ENCODE measurements at places on chromosomes 3 and 15.

DNA sequence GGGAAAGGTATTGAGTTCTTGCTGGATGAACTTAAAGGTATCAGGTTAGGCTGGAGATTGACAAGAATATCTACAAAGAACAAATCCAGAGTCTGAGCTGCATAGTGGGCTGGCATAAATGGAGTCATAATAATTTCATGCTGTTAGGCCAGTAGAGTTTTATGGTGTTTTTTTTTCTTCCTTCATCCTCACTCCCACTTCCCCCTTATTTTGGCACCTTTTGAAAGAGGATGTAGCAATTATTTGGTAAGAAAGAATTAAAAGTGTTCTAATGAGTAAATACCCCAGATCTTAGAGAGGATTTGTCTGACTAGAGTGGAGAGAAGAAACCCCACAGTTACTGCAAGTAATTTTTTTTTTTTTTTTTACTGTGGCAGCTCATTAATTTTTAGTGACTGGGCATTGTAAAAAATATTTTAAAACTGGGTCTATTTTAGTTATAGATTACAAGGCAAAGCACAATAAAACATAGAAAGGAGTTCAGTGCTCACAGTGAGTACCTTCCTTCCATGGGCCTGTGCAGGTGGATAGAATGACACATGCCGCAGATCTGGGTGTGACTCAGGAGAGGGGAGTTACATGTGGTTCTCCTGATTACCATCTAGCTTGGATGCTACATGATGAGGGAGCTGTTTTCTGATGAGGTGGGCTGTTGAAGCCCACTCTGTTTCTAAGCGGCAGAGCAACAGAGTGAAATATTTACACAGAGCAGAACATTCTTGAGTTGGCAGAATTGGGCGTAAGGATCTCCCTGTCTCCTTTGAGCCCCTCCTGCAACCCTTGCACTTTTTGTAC lies 5.3 kb downstream of the EDEM1 start:
- no peak for DNase-seq

DNA sequence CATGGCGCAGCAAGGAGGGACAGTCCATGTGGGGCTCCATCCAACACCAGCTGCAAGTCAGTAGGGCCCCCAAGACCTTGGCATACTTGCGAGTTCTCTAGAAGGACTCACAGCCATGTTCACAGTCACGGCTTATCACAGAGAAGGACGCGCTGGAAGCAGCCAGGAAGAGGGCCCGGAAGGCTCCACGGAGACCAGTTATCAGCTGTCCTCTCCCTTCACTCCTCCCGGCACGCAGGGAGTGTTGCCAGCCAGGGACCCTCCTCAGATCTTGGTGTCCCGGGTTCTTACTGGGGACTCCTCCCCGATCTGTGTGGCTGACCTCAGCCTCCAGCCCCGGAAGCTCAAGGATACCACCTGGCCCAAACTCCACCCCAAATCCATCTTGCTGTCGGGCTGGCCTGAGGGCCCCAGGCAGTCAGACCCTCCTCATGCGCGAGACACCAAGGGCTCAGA lies 68.0 kb downstream of the SLTM start:
- DNase-seq: no peak

- DNase-seq: no peak
These were observed 10.0 kb downstream of the LRTM1 start for GRCh38 chr3:54917862-54918261.

DNA sequence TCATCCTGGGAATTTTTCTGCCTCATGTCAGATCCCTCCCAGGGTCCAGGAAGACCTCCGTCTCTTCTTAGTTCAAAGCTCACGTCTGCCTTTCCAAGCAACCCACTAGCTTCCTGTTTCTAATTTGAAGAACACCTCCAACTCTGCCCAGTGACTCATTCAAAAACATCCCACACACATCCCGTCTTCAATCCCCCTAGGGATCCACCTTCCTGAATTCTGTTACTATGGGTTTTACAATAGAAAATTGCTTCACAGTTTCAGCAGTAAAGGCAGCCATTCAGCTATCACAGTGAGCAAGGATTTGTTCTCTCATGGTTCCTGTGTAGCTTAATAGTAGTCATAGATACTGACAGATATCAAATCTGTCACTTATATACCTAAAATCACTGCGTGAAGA lies 308.3 kb upstream of the CCDC54 start:
- DNase-seq: no peak

DNA sequence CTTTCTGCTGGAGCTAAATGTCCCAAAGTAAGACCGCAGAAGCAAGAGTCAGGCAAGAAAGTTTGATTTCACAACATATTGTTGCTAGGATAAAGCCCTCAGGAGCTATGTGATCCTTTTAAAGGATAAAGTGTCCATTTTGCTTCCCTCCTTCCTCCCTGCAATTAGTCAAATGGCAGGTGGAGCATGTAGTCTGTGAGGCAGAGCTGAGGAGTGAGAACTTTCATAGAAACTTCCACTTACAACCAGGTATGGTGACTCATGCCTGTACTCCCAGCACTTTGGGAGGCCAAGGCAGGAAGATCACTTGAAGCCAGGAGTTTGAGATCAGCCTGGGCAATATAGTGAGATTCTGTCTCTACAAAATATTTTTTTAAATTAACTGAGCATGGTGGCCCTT lies 25.2 kb upstream of the RHCG start:
- DNase-seq: no peak

GRCh38 chr3:17322106-17322793 lies 420.2 kb downstream of the TBC1D5 start:
- DNase-seq: no peak

GRCh38 chr3:186142393-186142932 lies 33.6 kb upstream of the ETV5 start:
- no peak for DNase-seq

- DNase-seq: no peak
These were observed 73.8 kb downstream of the TLE3 start for GRCh38 chr15:70023769-70024491.

DNA sequence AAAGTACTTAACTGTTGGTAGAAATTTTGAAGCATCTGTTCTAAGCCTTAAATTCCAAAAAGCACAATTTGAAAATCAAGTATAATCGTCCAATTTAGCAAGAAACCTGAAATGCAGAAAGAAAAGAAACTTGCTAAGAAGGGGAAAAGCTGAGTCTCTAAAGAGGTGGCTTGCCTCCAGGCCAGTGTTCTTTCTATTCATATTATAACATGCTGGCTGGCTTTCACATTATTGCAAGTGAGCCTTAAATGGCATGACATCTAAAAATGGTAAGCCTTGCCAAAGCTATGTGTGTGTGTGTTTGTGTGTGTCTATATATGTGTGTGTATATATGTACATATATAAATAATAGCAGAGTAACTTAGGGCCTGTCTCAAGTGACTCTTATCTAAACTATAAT lies 89.5 kb downstream of the FGF12 start:
- no peak for DNase-seq

DNA sequence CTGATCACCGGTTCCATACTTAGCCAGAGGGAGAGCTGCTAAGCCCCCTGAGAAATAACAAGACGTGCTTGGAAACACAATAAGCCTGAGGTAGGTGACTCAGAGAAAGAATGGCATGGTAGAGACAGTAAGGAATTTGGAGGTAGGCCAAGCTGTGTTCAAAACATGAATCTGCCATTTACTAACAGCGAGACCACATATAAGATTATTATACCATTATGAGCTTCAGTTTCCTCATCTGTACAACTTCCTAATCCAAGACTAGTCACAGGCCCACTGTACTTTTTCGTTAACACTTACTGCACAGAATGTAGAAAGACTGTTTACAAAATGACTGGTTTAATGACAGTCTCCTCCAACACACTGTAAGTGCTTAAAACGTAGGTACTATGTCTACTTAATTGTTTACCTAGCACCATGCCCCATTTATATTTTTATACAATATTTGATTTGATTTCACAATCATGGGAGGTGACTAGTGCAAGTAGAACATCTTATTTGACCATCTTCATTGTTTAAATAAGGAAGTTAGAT lies 25.7 kb downstream of the ATOSA start:
- DNase-seq: no peak

DNA sequence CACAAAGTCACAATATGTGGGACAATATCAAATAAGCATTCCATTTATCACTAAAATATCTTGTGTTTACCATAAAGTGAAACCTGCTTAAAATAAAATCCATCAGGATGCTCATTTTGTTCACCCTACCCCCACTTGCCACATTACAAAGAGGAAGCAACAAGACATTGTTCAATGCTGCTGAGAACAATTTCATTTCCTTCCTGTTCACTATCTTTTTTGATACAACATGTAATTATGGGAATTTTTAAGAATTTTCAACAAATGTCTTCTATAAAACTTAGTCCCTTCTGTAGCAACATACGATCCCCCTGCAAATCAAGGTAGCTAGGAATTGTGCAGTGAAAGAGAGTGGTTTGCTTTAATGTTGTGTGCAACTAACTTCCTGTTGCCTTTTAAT lies 34.9 kb upstream of the GPR160 start:
- no peak for DNase-seq

- DNase-seq: no peak
These were observed 494.5 kb downstream of the DIPK2A start for GRCh38 chr3:144466114-144466513.

DNA sequence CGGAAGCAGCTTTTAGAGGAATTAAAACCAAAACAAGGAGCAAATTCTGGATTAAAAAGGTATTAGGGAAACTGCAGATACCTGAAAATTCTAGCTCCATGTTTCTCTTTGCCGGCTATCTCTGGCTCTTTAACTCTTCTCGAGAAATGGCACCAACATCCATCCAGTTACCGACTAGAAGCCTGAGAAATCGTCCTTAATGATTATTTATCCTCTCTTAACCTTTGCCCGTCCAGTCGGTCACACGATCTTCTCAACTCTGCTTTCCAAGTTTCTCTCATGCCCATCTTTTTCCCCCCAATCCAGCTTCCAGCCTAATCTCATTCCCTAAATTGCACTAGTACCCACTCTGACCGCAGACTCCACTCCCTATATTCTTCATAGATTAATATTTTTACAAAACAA lies 596 bp upstream of the SGO1 start:
- DNase-seq: no peak

DNA sequence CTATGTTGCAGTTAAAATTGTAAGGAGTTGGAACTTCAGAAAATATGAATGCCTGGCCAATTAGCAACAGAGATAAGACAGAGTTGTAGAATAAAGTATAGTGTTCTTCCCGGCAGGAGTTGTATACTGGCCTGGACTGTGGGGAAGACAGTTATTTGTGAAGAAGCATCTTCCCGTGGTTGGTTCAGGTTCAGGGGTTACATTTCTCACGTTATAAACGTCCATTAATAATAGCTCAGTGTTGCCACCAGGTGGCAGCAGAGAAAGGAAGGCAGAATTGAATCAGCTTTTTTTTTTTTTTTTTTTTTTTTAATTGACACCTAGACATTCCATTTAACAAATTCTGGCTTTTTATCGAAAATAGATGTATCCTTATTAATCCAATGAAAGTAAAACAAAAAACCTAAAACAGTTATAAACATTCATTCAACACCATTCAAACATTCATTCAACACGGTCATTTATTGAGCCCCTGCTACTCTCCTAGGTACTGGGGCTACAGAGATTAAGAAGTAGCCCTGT lies 66.4 kb upstream of the NR2E3 start:
- DNase-seq: no peak

- no peak for DNase-seq
These were observed 1.2 kb downstream of the GP5 start for GRCh38 chr3:194397757-194398312.

DNA sequence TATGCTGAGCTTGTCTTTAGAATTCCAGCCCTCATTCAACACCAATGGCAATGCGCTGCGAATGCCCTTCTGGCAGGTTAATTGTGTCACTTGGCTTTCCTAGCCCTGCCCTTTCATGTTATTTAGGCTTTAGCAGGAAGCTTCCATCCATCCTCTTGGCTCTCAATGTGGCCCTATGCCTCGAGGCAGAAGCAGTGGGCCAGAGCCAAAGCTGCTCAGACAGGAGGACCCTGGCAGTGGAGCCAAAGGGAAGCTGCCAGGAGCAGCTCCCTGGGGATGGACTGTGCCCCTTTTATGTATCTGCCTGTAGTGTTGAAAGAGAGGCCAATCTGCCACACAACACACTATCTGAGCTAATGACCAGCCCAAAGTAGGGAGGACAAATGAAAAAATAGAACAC lies 376.4 kb downstream of the CTNNB1 start:
- DNase-seq: no peak

GRCh38 chr3:11074451-11074850 lies 79.8 kb upstream of the HRH1 start:
- no peak for DNase-seq

- no peak for DNase-seq
These were observed 110.0 kb downstream of the AQP9 start for GRCh38 chr15:58247855-58248842.

DNA sequence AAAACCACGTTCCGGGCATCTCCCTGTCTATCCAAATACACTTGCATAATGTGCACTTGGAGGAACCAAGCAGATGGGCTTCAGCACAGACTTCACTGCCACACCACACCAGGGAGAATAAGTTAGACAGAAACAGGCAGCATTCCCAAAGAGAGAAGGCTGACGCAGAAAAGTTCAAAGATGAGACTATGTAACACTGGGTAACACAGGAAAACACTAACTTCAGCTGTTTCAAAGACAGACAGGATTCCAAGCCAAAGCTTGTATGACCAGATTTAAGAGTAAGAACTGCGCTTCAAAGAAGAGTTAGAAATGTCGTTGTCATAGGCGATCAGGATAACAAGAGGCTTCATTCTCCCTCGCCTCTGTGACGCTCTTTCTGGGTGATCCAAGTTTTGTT lies 19.9 kb downstream of the SLC51A start:
- no peak for DNase-seq

GRCh38 chr15:63940966-63941620 lies 105.2 kb downstream of the DAPK2 start:
- DNase-seq: no peak

GRCh38 chr15:70236341-70237086 lies 138.8 kb upstream of the TLE3 start:
- DNase-seq: no peak

- no peak for DNase-seq
These were observed 317.4 kb downstream of the DIPK2A start for GRCh38 chr3:144289057-144289456.

DNA sequence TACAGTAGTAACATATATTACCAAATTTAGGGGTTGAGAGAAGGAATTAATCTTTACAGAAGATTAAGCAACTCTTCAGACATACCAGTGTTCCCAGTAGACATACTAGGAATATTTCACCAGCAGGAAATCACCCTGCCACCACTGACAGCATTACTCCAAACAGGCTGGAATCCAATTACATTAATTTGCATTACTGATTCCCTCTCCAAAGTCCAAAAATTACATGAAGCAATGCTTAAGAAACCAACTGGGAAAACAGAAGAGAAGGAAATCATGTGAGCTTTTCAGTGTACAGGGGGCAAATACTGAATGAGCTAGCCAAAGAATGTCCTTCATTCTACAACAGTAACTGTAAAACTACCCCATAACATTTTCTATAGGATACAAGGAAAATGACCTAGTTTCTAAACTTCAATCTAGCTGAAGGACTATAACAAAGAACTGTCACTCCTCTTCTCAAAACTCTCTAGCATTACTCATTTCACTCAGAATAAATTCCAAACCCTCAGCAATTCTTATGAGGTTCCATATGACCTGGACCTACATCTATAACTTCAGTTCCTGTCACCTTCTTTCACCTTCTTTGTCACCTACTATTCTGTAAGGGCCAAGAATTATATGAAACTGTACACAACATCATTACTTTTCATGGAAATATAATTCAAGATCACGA lies 72.7 kb downstream of the INO80 start:
- DNase-seq: no peak
